ENCODE measurements at places on chromosomes 4 and X.
A peak's percentile ranks its signal among the peaks of the same experiment; 100 is the strongest.

GRCh38 chr4:165909947-165910346 lies 36.9 kb downstream of the TLL1 start:
- no peak for DNase-seq
- H3K27me3 ChIP-seq = peaks cover 4% of the 10 kb centered on the region
- no peak overlapping the region for H3K4me3 ChIP-seq

DNA sequence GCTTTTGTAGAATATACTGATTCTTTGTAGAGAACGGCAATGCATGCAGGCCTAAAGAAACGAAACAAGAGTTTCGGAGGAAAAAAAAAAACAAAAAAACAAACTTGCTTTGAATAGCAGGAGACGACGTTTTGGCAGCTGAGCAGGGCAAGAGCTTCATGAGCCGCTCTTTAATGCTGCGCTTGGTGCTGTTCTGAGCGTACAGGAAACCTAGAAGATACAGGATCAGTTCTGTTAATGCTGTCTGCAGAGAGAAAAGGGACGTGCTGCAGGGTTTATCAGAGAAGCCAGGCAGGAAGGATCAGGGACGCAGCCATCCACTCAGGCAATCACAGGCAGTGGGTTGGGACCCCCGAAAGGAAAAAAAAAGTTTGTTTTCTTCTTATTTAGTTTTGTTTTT lies 182.2 kb downstream of the PACRGL start:
- H3K4me1 ChIP-seq = no peaks in the 10 kb centered on the region
- DNase-seq = no peak
- H3K27ac ChIP-seq = no peak overlapping the region

GRCh38 chr4:74464291-74464690 lies 19.4 kb downstream of the AREG start:
- no peaks in the 10 kb centered on the region for H3K4me1 ChIP-seq
- no peaks in the 10 kb centered on the region for H3K27me3 ChIP-seq
- no peak overlapping the region for H3K4me3 ChIP-seq
- no peak for DNase-seq

DNA sequence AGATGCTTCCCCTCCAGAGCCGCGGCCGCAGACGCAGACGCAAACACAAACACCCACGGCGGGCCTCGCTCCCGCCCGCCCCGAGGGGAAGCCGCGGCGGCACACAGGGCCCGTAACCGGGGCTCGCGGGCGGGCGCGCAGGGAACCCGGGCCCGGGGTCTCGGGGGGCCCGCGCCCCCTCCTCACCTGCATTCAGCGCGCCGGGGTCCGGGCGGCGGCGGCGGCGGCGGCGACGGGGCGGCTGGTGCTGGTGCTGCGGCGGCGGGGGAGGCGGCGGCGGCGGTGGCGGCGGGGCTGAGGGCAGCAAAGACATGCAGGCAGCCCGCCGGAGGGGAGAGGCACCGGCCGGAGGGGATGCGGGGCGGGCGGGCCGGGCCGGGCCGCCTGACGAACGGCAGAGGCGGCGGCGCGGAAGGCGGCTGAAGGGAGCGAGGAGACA lies 255 bp upstream of the CNOT6L start:
- H3K27ac ChIP-seq = peak overlapping the region; percentile 97
- peaks cover 19% of the 10 kb centered on the region for H3K27me3 ChIP-seq
- H3K4me3 ChIP-seq = peak overlapping the region; percentile 100
- H3K36me3 ChIP-seq = no peaks in the 10 kb centered on the region
- H3K4me1 ChIP-seq = peaks cover 27% of the 10 kb centered on the region

GRCh38 chrX:154140742-154141141 lies 3.3 kb upstream of the OPN1LW start:
- H3K4me1 ChIP-seq = peaks cover 7% of the 10 kb centered on the region
- no peak overlapping the region for H3K27ac ChIP-seq
- no peak for DNase-seq
- peaks cover 11% of the 10 kb centered on the region for H3K27me3 ChIP-seq
- no peak overlapping the region for H3K4me3 ChIP-seq

- no peaks in the 10 kb centered on the region for H3K36me3 ChIP-seq
- H3K27me3 ChIP-seq = peaks cover 22% of the 10 kb centered on the region
- DNase-seq = no peak
- no peak overlapping the region for H3K27ac ChIP-seq
- no peak overlapping the region for H3K4me3 ChIP-seq
Observed at GRCh38 chrX:69523314-69523713, 19.2 kb downstream of the NALF2 start.

DNA sequence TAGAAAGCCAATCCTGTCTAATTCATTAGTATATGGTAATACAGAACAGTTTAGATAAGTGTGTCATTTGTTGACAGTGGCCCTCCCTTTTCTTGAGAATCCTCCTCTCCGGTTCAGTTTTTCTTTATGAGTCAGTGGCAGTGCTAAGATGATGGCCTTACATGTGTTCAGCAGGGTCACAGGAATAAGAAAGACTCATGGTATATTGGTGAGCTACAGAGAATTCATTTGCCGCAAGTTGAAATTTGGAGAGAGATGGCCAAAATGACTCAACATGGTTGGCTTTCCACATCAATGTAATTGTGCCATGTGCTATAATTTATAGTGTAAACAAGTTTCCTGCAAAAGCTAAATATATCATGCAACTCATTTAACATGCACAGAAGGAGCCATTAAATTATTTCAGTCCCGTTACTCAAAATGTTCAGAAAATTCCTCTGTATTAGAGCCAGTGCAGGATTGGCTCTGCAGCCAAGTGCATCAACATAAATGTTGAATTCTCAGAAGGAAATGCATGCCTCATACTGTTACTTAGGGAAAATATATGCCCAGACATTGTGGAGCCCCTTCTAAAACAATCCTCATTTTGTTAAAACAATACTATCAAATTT lies 374.3 kb downstream of the AFF2 start:
- peaks cover 6% of the 10 kb centered on the region for H3K4me1 ChIP-seq
- H3K4me3 ChIP-seq = no peak overlapping the region
- H3K36me3 ChIP-seq = no peaks in the 10 kb centered on the region
- no peaks in the 10 kb centered on the region for H3K27me3 ChIP-seq

GRCh38 chr4:38381788-38382187 lies 282.2 kb upstream of the KLF3 start:
- DNase-seq = no peak
- H3K4me1 ChIP-seq = peaks cover 70% of the 10 kb centered on the region
- H3K36me3 ChIP-seq = no peaks in the 10 kb centered on the region
- H3K27me3 ChIP-seq = no peaks in the 10 kb centered on the region

GRCh38 chr4:80073473-80074008 lies 512 bp upstream of the ANTXR2 start:
- peaks cover 17% of the 10 kb centered on the region for H3K36me3 ChIP-seq
- peak overlapping the region; percentile 89 for H3K27ac ChIP-seq
- peaks cover 29% of the 10 kb centered on the region for H3K4me1 ChIP-seq
- peak overlapping the region; percentile 98 for H3K4me3 ChIP-seq

DNA sequence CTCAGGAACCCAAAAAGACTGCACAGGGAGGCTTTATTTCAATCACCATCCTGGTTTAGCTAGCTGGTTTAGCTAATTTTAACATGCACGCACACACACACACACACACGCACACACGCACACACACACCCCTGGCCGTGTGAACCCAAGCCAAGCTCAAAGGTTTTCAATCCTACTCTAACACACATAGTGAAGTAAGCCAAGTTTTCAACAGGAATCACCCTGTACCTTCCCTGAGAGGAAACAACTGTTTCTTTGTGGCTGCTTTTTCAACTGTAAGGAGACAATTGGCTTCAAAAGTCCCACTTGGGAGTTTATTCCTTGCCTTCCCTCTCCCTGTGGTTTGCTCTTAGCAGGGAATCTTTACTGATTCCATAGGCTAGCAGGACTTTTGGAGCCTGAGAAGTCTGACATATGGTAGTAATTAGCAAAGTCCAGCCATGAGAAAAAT lies 98.9 kb upstream of the BMP3 start:
- no peak for DNase-seq
- H3K27ac ChIP-seq = no peak overlapping the region
- H3K27me3 ChIP-seq = peaks cover 7% of the 10 kb centered on the region
- H3K4me3 ChIP-seq = no peak overlapping the region

GRCh38 chr4:182855312-182855711 lies 61.9 kb downstream of the DCTD start:
- peaks cover 21% of the 10 kb centered on the region for H3K4me1 ChIP-seq
- no peak overlapping the region for H3K4me3 ChIP-seq
- H3K36me3 ChIP-seq = peaks cover 21% of the 10 kb centered on the region
- peaks cover 4% of the 10 kb centered on the region for H3K27me3 ChIP-seq

- H3K27ac ChIP-seq = peak overlapping the region; percentile 93
- no peak overlapping the region for H3K4me3 ChIP-seq
- peaks cover 4% of the 10 kb centered on the region for H3K36me3 ChIP-seq
- H3K4me1 ChIP-seq = peaks cover 21% of the 10 kb centered on the region
- H3K27me3 ChIP-seq = no peaks in the 10 kb centered on the region
- DNase-seq = no peak
Observed at GRCh38 chr4:112813790-112814189, 176.8 kb downstream of the LARP7 start.

DNA sequence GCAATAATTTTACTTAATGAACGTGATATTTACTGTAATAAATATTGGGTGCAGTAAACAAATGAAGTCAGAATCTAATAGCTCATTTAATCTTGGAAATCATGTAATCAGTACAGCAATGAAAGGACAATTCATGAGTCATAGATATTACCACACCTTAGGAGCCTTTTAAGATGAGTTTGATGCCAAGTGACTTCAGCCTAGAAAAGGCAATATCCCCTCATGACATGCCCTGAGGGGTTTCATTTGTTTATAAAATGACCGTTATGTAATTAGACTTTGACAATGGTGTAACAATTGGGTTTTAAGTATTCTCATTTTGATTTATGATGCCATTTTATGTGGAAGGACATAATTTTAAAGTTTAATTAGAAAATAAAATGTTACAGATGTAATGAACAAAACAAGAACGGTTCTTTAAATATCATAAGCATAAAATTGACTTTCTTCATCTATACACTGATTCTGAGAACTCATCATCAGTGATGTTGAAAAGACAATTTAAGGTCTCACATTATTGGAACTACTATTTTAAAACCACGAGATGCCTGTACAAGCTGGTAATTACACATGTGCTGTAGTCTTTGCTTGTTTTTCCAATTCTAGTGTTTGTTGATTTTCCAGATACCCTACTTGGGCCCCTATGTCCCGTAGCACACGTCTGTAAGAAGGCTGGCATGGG lies 5.0 kb downstream of the FGF2 start:
- peaks cover 31% of the 10 kb centered on the region for H3K27me3 ChIP-seq
- DNase-seq = no peak
- H3K36me3 ChIP-seq = peaks cover 25% of the 10 kb centered on the region
- no peak overlapping the region for H3K27ac ChIP-seq
- peaks cover 34% of the 10 kb centered on the region for H3K4me1 ChIP-seq

All from nephron progenitor cell (in vitro differentiated cells).